ENCODE measurements at places on chromosomes 4 and X. TPM values are rescaled to one million over a fixed set of nuclear protein-coding genes. Genes with fewer than 3 reads are reported as not detected.

The SH3BGRL gene
- 35.9 TPM for total RNA-seq

The CFAP299 gene
- total RNA-seq = not detected

The TENT5D gene
- not detected for total RNA-seq

The SHROOM4 gene
- total RNA-seq = not detected

The SYNPO2 gene
- 0.14 TPM for total RNA-seq

The PHKA1 gene
- 9.9 TPM for total RNA-seq

The RASL11B gene
- total RNA-seq = 2.2 TPM

The ERAS gene
- not detected for total RNA-seq

DNA sequence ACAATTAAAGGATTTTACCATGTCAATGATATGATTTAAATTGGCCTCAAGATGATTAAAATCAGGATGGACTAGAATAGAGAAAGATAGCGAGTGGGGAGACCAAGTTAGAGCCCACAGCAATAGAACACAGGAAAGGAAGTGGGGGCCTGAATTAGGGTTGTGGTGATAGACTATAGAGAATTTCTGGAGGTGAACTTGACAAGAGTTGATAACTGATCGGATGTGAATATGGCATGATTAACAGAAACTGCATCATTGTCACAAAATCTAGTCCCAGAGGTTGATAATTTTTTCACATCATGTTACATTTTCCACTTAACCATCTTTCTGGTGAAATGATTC, 26.3 kb upstream of the TRPC3 start:
- H3K4me1 ChIP-seq = peaks cover 5% of the 10 kb centered on the region
- H3K36me3 ChIP-seq = no peaks in the 10 kb centered on the region
- H3K27ac ChIP-seq = no peak overlapping the region
- H3K4me3 ChIP-seq = no peak overlapping the region
- peaks cover 23% of the 10 kb centered on the region for H3K27me3 ChIP-seq
- no peak for DNase-seq

- H3K4me3 ChIP-seq = no peak overlapping the region
- no peak overlapping the region for H3K27ac ChIP-seq
- no peaks in the 10 kb centered on the region for H3K4me1 ChIP-seq
- H3K27me3 ChIP-seq = peaks cover 4% of the 10 kb centered on the region
- no peak for DNase-seq
- no peaks in the 10 kb centered on the region for H3K36me3 ChIP-seq
These were observed 90.1 kb downstream of the CEP44 start for GRCh38 chr4:174373821-174374220.

GRCh38 chrX:154800478-154801210, 4.6 kb downstream of the MPP1 start:
- no peak for DNase-seq
- H3K4me3 ChIP-seq = peak overlapping the region; percentile 65
- H3K27me3 ChIP-seq = no peaks in the 10 kb centered on the region
- H3K36me3 ChIP-seq = peaks cover 8% of the 10 kb centered on the region
- peak overlapping the region; percentile 94 for H3K27ac ChIP-seq

- H3K4me1 ChIP-seq = peaks cover 32% of the 10 kb centered on the region
- H3K27ac ChIP-seq = no peak overlapping the region
- no peak overlapping the region for H3K4me3 ChIP-seq
- DNase-seq = no peak
- H3K27me3 ChIP-seq = no peaks in the 10 kb centered on the region
These were observed 3.2 kb downstream of the ZBTB49 start for GRCh38 chr4:4293279-4293678.

GRCh38 chrX:9785944-9786797, at the start of gene SHROOM2:
Gene SHROOM2, plus strand, starts transcription at chrX:9786429. Its CDS starts 117 bp downstream, at chrX:9786546.
- no peaks in the 10 kb centered on the region for H3K36me3 ChIP-seq
- no peaks in the 10 kb centered on the region for H3K4me1 ChIP-seq
- no peak for DNase-seq
- peaks cover 31% of the 10 kb centered on the region for H3K27me3 ChIP-seq

All from activated CD4-positive, alpha-beta T cell treated with anti-CD3 and anti-CD28 coated beads, Interleukin-2, amount 10 ng/mL, durations not matched to agents 24 days and 14 days (primary cell).